ENCODE measurements at places on chromosomes 3 and 15. TPM values are rescaled to one million over a fixed set of nuclear protein-coding genes. Genes with fewer than 3 reads are reported as not detected.

The KNG1 gene
- not detected for total RNA-seq

The TCF12 gene
- 38.9 TPM for total RNA-seq

The GOLGA6L2 gene
- total RNA-seq = not detected

The CACNA1D gene
- not detected for total RNA-seq

The AGTR1 gene
- total RNA-seq = 5.7 TPM

The TP63 gene
- not detected for total RNA-seq

Measured in smooth muscle cell of the umbilical artery (primary cell).